Ammon's horn (tissue), 1 donor: ENCODE measurements at places on chromosomes 6 and 20.

GRCh38 chr6:16654701-16655100 lies 106.6 kb downstream of the ATXN1 start:
- DNase-seq, result no peak

- DNase-seq, result no peak
Observed at GRCh38 chr20:14717134-14717999, 380.0 kb upstream of the FLRT3 start.

DNA sequence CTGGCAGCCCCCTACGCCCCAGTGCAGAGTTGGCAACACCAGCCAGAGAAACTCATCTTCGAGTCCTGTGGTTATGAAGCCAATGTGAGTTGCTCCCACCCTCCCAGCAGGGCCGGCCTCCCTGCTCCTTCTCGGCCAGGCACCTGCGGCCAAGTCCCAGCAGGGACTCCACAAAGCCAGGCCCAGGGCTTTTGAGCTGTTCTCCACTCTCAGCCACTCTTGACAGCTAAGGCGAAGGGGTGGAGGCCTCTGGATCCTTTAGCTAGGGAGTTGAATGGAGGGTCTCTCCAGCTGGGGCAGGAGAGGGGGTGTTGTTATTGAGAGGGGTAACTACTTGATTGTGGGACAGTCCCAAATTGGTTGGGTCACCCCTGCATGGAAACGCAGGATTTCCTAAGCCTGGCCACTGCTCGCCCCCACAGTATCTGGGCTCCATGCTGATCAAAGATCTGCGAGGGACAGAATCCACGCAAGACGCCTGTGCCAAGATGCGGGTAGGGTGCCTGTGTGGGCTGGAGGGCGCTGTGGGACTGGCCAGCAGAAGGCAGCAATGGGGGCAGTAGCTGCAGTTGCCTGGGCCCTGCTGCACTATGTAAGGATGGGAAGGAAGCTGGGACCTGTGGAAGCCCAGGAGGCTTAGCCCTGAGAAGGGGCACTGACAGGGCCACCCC lies 58.3 kb downstream of the TCP11 start:
- DNase-seq, result no peak

DNA sequence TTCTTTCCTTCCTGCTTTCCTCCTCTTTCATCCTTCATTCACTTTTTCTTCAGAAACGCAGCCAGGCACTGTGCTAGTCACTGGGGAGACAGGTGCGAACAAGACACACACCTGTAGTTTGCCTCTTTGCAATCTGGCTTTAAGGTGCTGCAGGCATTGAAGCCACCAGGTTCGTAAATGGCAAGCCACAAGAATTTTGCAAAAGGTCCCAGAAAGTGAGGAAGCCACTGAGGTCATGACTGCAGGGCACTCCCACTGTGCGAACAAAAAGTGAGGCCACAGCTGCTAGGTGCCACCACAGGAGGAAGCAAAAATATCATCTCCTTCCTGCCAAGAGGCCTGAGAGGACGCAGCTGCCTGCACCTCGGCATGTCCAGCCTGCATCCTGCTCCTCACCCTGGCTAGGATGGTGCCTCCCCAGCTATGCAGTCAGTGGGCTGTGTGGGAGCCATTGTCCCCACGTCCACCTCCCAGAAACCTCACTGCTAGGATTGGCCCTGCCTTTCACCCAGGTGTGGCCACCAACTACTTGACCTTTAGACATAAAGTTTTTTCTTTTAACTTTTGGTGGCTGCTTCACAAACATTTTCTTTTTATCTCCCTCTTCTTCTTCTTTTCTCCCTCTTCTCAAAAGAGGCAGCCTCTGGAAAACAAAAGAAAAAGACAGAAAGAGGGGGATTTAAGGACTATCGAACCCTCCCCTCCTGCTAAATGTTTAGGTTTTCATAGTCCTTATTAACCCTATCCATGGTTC lies 230.8 kb downstream of the BCAS1 start:
- peak; percentile 14 for DNase-seq

- no peak for DNase-seq
Observed at GRCh38 chr6:150940941-150941340, 75.4 kb downstream of the MTHFD1L start.

DNA sequence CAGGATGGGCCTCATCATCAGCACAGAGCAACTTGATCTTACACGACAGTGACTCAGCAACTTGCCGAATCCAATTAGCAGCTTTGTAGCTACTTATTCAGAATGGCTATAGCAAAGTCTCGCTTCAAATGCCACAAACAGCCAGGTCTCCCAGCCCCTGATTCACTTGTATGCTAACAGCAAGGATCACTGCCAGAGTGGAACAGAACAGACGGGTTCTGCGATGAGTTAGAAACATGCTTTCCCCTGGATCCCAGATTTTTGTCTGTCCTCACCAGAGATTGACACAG lies 254.4 kb downstream of the NRN1 start:
- peak; percentile 70 for DNase-seq

GRCh38 chr20:57658833-57659516 lies 38.7 kb upstream of the ZBP1 start:
- DNase-seq, result no peak

GRCh38 chr6:105790635-105791034 lies 295.5 kb upstream of the PRDM1 start:
- no peak for DNase-seq

DNA sequence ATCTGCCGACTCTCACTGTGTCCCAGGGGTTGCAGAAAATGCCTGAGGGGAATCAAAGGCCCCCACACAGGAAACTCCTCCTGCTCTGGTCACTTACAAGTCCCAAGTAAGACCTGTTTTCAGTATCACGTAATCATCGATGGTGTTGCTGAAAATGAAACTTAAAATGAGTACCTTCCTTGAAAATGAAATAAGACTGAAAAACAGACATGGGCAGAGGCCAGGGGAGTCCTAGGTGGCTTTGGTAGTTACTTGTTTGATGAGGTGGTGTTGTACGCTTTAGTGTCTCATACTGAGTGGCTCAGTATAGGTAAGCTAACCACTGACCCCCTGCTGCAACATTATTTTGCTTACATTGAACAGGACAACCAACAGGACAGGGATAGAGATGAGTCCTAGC lies 43.0 kb upstream of the SYNCRIP start:
- DNase-seq, result no peak
